ENCODE measurements at places on chromosomes 1 and 21.

DNA sequence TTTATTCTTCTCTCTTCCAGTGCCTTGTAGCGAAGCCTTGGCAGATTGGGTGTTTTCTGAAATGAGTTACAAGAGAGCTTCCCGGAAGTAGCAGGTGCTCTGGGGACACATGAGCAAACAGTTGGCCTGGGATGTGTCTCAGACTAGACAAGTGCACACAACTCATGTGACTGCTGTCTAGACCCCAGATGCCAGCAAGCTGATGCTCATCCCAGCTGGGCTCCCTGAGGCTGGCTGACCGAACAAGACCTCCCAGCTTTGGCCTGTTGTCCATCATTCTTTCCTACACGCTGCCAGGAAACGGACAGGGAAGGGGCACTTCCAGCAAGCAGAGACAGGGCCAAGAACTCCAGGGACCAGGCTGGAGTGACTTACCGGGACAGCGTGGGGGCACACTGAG, 18.7 kb upstream of the CSF1 start:
- DNase-seq: no peak

DNA sequence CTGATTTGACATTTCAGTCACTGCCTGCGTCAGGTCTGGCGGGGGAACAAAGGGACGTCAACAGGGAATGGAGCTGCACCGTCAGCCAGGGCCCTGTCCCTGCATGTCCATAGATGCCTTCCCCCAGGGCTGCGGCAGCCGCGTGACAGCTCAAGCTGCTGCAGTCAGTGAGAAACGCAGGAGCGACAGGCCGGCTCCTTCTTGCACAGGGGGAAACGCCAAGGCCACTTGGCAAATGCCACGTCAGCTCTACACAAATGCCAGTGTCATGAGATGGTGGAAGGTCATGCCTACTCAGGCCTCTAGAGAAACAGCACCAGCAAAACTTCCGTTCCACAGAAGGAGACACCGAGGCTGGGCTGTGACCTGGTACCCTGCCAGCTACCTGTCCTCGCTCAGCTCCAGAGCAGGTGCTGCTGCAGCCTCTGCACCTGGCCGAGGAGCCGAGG, 37.7 kb downstream of the SYF2 start:
- peak; percentile 13 for DNase-seq

- peak; percentile 11 for DNase-seq
Measured at GRCh38 chr1:194598098-194598497, 1411.7 kb upstream of the B3GALT2 start.

- DNase-seq: no peak
Measured at GRCh38 chr1:21911205-21912001, 25.7 kb downstream of the HSPG2 start.

GRCh38 chr1:64112281-64112680, 91.1 kb upstream of the UBE2U start:
- DNase-seq: no peak
